ENCODE measurements at places on chromosomes 1 and 21.

DNA sequence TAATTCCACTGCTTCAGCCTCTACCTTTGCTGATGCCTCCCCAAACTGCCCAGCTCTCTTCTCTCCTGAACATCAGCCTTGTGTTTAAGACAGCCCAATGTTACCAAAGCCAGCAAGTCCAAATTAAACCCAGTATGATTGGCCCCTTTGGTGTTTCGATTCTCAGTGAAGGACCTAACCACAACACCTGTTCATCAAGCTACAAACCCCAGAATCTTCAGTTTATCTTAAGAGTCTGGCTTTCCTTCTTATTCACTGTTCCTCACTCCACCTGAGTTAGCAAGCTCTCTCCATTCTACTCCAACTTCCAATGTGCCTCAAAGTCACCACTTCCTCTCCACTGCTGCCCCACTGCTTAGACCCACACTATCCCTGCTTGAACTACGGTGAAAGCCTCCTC is 25.5 kb upstream of the ITPKB start:
- DNase-seq = no peak

DNA sequence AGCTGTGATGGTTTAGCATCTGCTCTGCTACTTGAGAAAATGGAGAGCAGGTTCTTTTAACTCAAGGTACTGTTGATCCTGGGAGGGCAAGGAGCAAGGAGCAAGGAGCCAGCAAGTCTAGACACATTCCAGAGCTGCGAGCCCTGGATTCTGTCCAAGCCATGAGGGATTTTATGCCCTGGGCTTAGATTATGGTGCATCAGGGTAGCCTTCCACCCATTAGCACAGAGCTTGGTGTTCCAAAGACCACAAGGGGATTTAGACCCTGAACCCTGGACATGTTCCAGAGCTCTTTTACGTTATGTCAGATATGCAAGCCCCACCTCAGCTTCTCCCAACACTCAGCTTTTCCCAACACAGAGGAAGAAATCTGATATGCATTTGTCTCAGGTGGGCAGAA is 2.0 kb upstream of the OR14I1 start:
- DNase-seq = no peak

DNA sequence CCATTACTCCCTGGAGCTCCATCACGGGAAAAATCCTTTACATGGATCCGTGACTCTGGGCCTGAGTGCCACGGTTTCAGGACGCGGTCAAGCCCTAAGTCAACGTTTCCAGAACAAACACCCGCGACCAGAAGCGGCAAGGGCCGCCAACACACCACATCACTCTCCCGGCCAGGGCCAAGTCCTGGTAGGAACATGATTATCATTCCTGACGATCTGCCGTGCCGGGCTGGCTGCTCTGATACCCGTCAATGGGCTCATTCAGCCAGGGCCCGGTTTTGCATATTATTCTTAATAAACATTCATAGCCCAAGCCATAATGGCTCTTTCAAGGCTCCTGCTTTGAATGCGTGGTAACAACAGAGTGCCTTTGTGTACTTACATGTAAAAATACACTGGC is 44.6 kb upstream of the SIM2 start:
- DNase-seq = no peak

GRCh38 chr1:70156529-70157120 is 48.8 kb downstream of the LRRC40 start:
- DNase-seq = no peak

- no peak for DNase-seq
These were observed 39.3 kb upstream of the C1orf198 start for GRCh38 chr1:230907472-230908205.

DNA sequence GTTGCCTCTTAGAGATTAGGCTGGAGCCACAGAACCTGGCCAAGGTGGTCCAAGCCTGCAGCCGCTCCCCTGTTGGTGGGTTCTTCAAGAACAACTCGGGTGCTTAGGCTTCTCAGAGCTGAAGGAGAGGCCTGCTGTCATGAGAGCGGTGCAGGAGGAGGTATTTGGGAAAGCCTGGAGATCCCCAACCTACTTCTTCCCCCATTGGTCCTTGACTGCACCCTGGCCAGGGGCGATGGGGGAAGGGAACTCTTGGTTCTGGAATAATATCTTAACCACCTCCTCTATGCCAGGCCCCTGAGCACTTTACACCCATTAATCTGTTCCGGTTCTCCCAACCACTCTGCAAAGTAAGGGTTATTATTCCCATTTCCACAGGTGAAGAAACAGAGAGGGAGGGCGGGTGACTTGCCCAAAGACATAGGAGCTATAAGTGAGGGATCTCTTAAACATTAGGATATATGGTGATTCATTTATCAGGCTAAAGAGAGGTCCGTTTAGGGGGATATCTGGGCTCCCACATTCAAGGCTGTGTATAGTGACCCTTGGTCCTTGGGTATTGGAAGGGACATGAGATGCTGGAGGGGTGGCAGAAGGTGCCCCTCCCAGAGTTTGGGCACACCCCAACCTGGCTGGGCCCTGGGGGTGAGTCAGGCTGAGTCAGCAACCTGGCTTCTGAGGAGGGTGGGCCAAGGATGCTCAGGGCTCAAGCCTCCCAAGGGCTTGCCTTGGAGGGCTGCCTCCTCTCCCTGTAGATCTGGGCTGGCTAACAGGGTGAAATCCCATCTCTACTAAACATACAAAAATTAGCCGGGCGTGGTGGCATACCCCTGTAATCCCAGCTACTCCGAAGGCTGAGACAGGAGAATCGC is 5.2 kb downstream of the TRNP1 start:
- no peak for DNase-seq

GRCh38 chr1:35854989-35855700 is 27.9 kb upstream of the AGO1 start:
- DNase-seq = no peak

GRCh38 chr1:200634261-200635122 is 13.9 kb upstream of the KIF14 start:
- DNase-seq = no peak

DNA sequence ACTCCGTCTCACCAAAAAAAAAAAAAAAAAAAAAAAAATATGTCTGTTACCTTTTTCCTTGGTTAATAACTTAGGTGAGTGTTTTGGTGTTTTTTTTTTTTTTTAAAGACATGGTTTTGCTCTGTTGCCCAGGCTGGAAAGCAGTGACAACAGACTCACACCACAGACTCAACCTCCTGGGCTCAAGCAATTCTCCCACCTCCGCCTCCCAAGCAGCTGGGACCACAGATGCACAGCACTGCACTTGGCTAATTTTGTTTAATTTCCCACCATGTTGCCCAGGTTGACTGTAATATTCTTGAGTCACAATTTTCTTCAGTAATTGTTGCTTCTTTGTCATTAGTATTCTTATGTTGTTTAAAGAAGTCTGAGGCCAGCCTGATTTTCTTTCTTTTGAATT is 149.2 kb upstream of the SYT6 start:
- no peak for DNase-seq

GRCh38 chr1:93324486-93325464 is 20.9 kb upstream of the DR1 start:
- DNase-seq = no peak

GRCh38 chr21:25735646-25736597 is 1.1 kb downstream of the GABPA start:
- DNase-seq = peak; percentile 3

DNA sequence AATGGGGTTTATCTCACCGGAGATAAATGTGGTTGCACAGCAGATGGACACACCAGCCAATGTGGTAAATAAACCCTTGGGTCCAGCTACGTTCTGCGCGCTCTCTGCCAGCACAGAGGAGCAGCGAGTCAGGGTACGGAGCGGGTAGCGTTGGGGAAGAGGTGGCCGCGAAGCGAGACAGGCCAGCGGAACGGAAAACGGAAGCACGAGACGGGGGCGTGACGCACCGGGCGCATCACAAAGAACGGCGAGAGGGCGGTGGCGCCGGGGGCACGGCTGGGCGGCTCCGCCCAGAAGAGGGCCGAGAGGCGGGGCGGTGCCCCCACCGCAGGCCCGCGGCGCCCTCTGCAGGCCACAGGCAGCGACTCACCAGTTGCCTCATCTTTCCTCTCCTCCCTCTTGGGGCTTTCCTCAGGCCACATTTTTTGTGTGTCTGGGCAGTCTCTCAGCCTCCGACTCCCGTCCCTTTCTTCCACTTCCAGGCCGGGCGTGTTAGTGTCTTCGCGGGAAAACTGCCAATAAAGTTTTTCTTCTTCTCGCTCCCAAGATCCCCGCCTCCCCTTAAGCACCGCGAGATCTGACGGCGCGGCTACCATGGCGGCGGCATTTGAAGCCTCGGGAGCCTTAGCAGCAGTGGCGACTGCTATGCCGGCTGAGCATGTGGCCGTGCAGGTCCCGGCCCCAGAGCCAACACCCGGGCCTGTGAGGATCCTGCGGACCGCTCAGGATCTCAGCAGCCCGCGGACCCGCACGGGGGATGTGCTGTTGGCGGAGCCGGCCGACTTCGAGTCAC is at the start of gene DDX20:
Gene DDX20 (plus strand): TSS at position 571 of the 793 bp plus-strand sequence. CDS start 24 bp downstream, at position 595.
- peak; percentile 97 for DNase-seq

GRCh38 chr1:234775477-234776246 is 165.7 kb upstream of the IRF2BP2 start:
- DNase-seq = no peak

DNA sequence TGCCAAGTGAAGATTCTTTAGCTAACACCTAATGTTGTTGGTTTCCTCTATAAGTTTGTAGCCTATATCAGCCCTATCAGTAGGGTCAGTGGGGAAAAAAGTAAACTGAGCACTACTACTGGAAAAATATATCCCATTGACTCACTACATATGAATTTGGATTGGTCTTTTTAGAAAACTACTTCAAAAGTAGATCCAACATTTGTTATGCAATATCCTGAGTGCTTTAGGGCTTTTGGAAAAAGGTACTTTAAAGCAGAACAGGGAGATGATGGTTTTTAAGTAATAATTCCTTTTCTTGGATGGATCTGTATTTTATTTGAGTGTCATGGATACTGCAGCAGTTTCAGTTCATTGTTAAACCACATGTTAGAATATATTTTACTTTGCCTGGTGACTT is 7.1 kb downstream of the C1orf21 start:
- no peak for DNase-seq

GRCh38 chr1:170885551-170885950 is 49.8 kb upstream of the MROH9 start:
- DNase-seq = no peak

DNA sequence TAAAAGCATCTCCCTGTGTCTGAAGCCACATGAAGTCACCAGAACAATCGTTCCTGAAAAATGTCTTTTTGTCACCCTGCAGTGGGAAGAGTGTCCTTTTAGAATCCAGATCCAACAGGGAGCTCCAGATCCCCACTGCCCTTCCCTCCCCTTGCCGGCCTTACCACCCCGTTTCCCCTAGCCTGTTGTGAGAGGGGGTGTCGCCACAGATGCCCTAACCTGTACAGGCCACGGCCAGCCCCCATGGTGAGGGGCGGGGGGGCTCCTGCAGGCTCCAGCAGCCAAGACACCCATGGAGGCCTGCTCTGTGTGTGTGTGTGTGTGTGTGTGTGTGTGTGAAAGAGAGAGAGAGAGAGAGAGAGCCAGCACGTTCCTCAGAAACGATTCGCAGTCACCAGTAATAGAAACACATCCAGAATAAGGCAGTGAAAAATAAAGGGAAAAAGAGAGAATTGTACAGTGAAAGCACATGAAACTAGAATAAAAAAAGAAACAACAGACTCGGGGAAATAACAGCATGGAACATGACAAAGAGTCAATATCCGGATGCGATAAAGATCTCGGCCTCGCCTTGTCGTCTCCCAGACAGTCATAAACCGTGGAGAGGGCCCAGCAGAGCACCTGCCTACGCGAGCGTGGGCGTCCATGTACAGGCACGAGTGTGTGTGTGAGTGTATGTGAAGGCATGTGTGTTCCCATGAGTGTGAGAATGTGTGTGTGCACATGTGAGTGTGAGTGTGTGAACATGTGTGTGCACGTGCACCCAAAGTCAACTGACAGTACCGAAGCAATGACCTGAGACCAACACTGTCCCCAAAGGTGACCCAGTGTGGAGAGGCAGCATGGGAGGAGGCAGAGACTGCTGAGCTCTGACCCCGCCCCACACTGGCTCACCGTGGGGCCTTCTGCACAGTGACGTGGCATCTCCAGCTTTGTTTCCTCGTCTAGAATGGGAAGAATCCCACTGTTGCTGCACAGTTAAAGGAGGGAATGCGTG is 303.8 kb downstream of the NPHP4 start:
- DNase-seq = no peak

DNA sequence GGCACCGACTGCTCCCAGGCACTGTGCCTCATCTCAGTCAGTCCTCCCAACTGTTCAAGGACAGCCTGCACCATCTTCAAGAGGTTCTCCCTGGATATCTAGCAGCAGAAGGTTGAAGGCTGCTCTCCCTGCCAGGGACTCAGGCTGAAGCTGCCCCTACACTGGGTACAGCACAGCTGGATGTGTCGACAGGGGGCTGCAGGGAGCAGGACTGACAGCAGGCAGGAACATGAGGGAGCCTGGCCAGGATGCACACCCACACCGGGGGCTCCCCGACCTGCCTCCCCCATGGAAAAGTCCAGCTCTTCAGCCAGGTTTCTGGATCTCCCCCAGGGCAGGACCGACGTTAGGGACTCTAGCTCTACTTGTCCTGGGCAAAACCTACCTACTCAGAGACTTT is 20.5 kb downstream of the SETD4 start:
- no peak for DNase-seq

DNA sequence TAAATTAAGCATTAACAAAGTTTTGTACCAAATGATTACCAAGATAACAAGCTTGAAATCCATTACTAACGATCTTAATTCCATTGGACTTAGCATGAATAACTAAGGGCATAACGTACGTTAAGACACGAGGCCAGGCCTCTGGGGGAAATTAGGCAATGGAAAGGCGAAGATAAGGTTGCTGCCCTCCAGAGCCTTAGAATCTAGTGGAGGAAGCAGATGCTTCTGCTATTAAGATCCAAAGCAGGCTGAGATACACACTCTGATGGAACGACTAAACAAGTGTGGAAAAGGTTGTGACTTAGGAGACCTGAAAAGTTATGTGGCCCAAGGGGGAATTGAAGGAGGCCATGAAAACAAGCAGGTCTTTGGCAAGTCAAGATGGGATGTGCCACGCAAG is 6.0 kb downstream of the AKNAD1 start:
- no peak for DNase-seq

DNA sequence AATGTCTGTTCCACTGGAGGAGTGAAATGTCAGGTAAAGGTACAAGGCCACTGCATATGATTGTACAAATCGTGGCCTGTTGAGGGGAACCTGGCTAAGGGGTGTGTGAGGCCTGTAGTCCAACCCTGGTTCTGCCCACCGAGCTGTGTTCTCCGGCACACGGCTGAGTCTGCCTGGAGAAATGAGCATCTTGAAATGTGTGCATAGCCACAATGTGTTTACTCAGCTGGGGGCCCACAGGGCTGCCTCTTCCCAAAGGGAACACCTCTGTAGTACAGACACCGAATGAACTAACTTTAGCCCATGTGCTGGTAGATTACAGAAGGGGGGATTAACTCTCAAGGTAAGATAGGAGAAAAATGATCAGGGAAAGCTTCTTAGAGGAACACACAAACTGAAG is 30.2 kb downstream of the AK4 start:
- no peak for DNase-seq

GRCh38 chr1:201095581-201095980 is 16.6 kb downstream of the CACNA1S start:
- no peak for DNase-seq

DNA sequence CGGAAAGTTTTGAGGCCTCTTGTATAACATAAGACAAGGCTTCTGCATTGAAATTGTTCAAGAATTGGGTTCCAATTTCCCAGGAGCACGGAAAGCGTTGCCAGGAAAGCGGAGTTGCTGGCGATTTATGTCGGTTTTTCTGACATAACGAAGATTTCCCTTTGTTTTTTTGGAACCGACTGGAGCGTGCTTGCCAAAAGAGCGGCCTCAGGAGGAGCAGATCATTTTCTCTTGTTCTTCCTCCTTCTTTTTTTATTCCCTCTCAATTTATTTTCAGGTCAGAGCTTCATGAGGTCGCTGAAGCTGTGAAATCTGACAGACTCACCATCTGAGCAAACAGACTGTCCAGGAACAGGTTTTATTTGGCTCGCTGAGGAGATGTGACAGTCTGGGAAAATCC is 275.5 kb downstream of the CAMTA1 start:
- DNase-seq = no peak

Measured in naive B cell (primary cell).